Neural crest cell (in vitro differentiated cells): ENCODE measurements at places on chromosomes 4 and X.

GRCh38 chr4:42761804-42762203 lies 104.9 kb upstream of the ATP8A1 start:
- no peak for DNase-seq

- DNase-seq: no peak
Measured at GRCh38 chr4:154457471-154457870, 34.1 kb downstream of the DCHS2 start.

GRCh38 chr4:7886007-7886973 lies 53.4 kb downstream of the AFAP1 start:
- no peak for DNase-seq

DNA sequence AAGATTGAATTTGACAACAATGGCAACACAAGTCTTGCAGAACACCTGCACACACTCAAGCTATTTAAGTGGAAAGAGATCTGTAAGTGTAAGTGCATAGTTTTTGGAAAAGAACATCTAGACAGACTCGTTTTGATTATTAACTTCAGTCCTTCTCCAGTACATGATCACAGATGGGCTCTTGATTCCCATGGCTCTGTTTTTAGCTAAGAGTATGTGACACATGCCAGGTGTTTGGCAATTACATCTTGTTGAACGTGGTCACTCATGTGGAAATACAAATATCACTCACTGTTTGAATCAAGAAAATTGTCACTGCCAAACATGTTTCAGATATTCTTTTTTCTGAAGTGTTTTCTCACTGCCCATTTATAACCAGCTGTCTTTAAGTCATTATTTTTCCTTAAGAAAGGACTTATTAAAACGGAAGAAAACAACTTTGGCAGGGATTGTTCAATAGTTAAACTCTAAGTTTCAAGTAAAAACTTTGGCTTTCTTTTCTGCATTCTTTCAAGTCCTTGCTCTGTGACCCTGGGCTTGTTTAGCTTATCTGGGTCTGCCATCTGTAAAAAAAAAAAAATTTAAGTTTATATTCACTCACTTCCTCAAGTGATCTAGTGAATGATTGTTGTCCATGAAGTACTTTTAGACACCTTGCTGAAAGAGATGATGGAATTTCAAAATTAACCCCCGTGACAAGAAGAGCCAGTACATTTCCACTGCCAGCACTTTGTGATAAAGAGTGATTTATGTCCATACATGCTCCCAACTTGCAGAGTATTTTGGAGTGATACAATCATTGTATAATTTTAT lies 125.4 kb downstream of the ATXN3L start:
- no peak for DNase-seq

- DNase-seq: no peak
Measured at GRCh38 chr4:103499094-103499493, 220.7 kb downstream of the TACR3 start.

DNA sequence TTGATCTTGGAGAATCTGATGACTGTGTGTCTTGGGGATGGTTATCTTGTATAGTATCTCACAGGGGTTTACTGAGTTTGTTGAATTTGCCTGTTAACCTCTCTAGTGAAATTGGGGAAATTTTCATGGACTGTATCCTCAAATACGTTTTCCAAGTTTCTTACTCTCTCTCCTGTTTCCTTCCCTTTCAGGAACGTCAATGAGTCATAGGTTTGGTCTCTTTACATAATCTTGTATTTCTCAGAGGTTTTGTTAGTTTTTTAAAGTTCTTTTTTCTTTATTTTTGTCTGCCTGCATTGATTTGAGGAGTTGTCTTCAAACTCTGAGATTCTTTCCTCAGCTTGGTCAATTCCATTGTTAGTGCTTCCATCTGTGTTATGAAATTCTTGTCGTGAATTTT lies 227.7 kb upstream of the GPRIN3 start:
- no peak for DNase-seq

- no peak for DNase-seq
Measured at GRCh38 chrX:11421805-11422524, 128.8 kb downstream of the AMELX start.
